Calu3 (cell line): ENCODE measurements at places on chromosomes 12 and 14. TPM values are rescaled to one million over a fixed set of nuclear protein-coding genes. Genes with fewer than 3 reads are reported as not detected.
A peak's percentile ranks its signal among the peaks of the same experiment; 100 is the strongest.

- H3K4me3 ChIP-seq: peak overlapping the region; percentile 96
- no peaks in the 10 kb centered on the region for H3K27me3 ChIP-seq
- peak overlapping the region; percentile 53 for H3K27ac ChIP-seq
- H3K4me1 ChIP-seq: peaks cover 12% of the 10 kb centered on the region
These were observed 982 bp downstream of the BCL7A start for GRCh38 chr12:122022393-122023338.

GRCh38 chr12:96401076-96401871 lies 1.0 kb upstream of the CDK17 start:
- no peaks in the 10 kb centered on the region for H3K27me3 ChIP-seq
- DNase-seq: peak; percentile 9
- H3K4me3 ChIP-seq: peak overlapping the region; percentile 90
- peaks cover 34% of the 10 kb centered on the region for H3K36me3 ChIP-seq

DNA sequence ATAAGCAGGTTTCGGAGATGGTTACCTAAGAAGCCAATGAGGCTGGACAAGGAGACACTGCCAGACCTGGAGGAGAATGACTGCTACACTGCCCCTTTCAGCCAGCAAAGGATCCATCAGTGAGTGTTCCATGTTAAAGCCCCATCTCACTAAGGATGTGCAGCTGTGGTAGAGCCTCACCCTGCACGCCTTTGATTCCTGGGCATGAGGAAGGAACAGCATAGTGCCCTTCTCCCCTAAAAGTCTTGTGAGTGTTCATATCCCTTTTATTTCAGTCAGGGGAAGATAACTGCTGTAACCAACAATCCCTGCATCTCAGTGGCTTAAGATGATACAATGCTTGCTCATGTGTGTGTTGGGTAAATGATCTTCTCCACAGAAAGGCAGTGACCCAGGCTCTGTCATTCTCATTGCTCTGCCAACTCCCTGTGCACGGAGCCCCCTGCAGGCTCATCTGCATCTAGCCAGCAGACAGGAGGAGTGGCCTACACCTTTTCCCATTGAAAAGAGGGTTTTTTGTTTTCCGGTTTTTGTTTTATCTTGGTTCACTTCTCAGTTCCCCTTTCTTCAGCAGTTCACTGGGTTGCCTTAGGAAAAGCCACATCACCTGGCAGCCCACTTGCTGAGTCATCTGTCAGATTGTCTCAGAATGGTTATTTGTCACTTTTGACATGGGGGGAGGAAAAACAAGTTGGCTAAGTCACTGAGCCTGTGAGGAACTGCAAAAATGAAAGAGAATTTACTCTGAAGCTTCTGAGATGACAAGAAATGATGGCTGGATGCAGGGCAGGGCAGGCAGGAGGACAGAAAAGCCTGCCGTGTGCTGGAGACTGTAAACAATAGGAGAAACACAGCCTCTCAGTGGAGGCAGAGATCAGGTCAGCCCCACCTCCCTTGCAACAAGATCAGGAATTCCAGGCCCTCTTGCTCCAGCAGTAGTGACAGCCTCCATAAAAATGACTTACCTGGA lies 193.3 kb downstream of the ANO4 start:
- peaks cover 10% of the 10 kb centered on the region for H3K4me1 ChIP-seq
- no peaks in the 10 kb centered on the region for H3K27me3 ChIP-seq
- H3K36me3 ChIP-seq: no peaks in the 10 kb centered on the region
- H3K27ac ChIP-seq: peak overlapping the region; percentile 12
- DNase-seq: peak; percentile 72

The RPGRIP1 gene
- not detected in 2 replicates for total RNA-seq

The OTUB2 gene
- 15.3 and 22.2 TPM in 2 replicates for total RNA-seq
